ENCODE measurements at places on chromosomes 7 and 10.
A peak's percentile ranks its signal among the peaks of the same experiment; 100 is the strongest.

DNA sequence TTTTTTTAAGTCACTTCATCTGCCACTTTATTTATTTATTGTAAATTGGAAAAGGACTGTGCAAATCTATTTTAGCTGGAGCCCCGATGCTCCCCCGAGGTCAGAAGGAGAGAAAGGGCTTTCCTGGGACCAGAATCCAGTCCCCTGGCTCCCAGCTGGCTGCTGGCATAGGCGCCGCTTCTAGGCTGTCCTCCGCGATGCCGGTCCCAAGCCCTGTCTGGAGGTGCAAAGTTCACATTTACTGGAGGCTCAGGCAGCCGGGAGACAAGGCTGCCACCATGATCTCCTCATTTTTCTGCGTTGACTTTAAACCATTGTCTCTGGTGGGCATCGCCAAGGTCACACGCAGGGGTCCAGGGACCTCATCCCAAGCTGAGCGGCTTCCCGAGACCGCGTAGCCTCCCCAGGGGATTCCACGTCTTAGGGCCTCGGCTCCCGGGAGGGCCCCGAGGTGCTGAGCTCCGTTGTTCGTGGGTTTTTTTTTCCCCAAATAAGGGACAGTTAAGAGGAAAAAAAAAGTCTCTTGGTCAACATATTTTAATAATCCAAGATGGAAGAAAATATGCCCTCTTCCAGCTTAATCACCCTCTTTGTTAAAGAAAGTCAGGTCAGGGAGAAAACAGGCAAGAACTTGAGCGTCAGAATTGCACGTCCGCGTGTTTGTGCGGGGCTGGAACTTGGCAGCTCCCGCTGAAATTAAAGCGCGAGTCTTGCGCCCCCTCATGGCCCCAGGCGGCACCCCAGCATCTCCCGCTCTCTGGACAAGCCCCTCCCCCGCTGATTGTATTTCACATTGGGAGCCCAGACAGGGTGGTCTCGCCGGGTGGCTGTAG is 11.9 kb downstream of the RGR start:
- H3K4me3 ChIP-seq = peak overlapping the region; percentile 39
- peak; percentile 70 for ATAC-seq
- H3K27ac ChIP-seq = no peak overlapping the region
- H3K36me3 ChIP-seq = no peaks in the 10 kb centered on the region
- peaks cover 8% of the 10 kb centered on the region for H3K4me1 ChIP-seq

DNA sequence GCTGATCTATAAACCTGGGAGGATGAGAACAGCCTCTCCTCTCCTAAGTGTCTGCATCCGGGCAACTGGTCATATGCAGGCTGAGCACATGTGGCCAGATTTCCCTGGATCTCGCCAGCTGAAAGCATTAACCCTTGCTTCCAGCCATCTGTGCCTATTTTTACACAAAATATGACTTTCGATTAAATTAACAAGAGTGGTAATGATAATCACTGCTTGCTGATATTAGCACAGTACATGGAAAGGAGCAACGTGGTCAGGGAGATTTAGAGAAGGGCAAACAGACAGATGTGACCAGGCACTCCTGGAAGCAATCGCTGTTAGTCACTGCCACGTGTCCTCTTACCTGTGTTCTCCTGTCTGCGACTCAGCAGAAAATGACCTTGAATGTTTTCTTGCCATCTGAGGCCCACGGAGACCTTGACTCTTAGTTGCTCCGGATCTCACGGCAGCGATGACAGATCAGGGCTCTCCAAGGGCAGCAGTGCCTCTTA is 59.5 kb upstream of the NPTX2 start:
- H3K27me3 ChIP-seq = peaks cover 6% of the 10 kb centered on the region
- no peaks in the 10 kb centered on the region for H3K4me1 ChIP-seq
- H3K27ac ChIP-seq = no peak overlapping the region
- no peak overlapping the region for H3K4me3 ChIP-seq
- H3K36me3 ChIP-seq = no peaks in the 10 kb centered on the region
- ATAC-seq = no peak

GRCh38 chr7:78055001-78055573 is 256.5 kb downstream of the PHTF2 start:
- no peaks in the 10 kb centered on the region for H3K36me3 ChIP-seq
- H3K4me3 ChIP-seq = no peak overlapping the region

- no peaks in the 10 kb centered on the region for H3K36me3 ChIP-seq
- no peak overlapping the region for H3K4me3 ChIP-seq
- no peak overlapping the region for H3K27ac ChIP-seq
Measured at GRCh38 chr10:77879710-77880109, 46.8 kb downstream of the DLG5 start.

Data from activated T-helper 17 cell treated with anti-CD3 and anti-CD28 coated beads, Interleukin-2, amount 50 U/mL, for 72 hours (primary cell).